ENCODE measurements at places on chromosomes 11 and 22. TPM values are rescaled to one million over a fixed set of nuclear protein-coding genes. Genes with fewer than 3 reads are reported as not detected.

GRCh38 chr22:35802885-35803284 is 85.2 kb downstream of the APOL5 start:
- H3K27me3 ChIP-seq: no peaks in the 10 kb centered on the region
- DNase-seq: no peak
- H3K27ac ChIP-seq: no peak overlapping the region

DNA sequence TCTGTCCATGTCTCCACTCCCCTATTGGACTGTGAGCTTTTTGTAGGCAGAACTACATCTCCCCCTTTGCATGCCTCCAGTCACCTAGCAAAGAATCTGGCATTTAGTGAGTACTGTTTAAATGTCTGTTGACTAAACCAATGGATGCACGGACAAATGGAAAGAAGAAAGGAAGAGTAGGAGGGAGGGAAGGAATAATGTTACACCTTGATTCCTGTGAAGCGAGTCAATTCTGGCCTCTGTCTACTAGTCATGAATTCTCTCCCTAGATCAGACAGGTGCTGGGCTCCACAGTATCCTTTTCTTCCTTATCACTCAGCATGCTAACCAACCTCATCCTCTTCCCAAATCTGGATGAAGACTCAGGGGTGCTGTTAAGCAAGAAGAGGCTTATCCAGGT is 33.6 kb downstream of the GALNT18 start:
- no peaks in the 10 kb centered on the region for H3K27me3 ChIP-seq
- no peak overlapping the region for H3K4me3 ChIP-seq
- no peak for DNase-seq
- no peaks in the 10 kb centered on the region for H3K4me1 ChIP-seq
- no peak overlapping the region for H3K27ac ChIP-seq

Gene CELSR1
- 1.5 TPM for total RNA-seq

GRCh38 chr22:33787645-33788456 is 132.4 kb downstream of the LARGE1 start:
- H3K36me3 ChIP-seq: no peaks in the 10 kb centered on the region
- no peak overlapping the region for H3K27ac ChIP-seq
- H3K4me1 ChIP-seq: no peaks in the 10 kb centered on the region
- H3K4me3 ChIP-seq: no peak overlapping the region
- DNase-seq: no peak
- H3K27me3 ChIP-seq: no peaks in the 10 kb centered on the region

All from uterus (tissue), 4 donors.